Ascending aorta (tissue), 2 donors: ENCODE measurements at places on chromosomes 1 and 21. TPM values are rescaled to one million over a fixed set of nuclear protein-coding genes. Genes with fewer than 3 reads are reported as not detected.

Gene NUP210L
- total RNA-seq: not detected

GRCh38 chr1:202254454-202255252 lies 61.1 kb downstream of the LGR6 start:
- H3K36me3 ChIP-seq: peaks cover 5% of the 10 kb centered on the region
- no peaks in the 10 kb centered on the region for H3K27me3 ChIP-seq
- H3K4me3 ChIP-seq: no peak overlapping the region
- DNase-seq: peak; percentile 75

DNA sequence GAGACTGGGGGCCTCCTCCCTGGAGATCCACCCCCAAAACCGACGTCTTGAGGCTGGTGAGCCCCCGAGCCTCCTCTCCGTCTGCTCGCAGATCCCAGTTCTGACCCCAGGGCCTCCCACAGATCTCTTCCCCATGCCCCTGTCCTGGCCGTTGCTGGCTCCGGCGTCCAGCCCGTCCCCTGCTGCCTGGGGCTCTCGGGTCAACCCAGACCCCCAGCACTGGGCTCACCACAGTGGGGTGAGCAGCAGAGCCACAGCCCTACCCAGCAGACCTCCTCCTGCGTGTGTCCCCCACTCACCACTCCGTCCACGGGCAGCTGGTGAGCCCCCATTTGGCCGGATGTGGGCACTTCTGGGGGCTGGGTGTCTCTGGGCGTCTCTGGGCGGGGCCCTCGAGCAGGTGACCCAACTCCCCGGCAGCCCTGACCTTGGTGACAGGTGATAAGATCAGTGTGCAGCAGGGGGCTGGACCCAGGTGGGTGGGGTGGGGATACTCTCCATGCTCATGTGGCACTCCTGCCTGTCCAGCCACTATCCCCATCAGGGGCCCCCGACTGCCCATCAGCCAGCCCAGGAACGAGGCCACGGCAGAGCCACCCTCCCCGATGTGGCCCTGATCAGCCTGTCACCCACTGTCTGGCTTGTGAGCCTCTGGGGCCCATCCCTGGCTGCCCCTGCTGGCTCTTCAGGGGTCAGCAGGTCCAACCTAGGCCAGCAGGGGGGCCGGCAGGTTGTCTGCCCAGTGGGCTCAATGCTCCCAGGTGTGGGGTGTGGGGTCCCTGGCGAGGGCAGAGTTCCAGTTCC lies 709 bp downstream of the TNFRSF14 start:
- no peaks in the 10 kb centered on the region for H3K4me1 ChIP-seq
- H3K4me3 ChIP-seq: peak overlapping the region; percentile 71
- H3K27ac ChIP-seq: peak overlapping the region; percentile 83
- peaks cover 6% of the 10 kb centered on the region for H3K36me3 ChIP-seq

DNA sequence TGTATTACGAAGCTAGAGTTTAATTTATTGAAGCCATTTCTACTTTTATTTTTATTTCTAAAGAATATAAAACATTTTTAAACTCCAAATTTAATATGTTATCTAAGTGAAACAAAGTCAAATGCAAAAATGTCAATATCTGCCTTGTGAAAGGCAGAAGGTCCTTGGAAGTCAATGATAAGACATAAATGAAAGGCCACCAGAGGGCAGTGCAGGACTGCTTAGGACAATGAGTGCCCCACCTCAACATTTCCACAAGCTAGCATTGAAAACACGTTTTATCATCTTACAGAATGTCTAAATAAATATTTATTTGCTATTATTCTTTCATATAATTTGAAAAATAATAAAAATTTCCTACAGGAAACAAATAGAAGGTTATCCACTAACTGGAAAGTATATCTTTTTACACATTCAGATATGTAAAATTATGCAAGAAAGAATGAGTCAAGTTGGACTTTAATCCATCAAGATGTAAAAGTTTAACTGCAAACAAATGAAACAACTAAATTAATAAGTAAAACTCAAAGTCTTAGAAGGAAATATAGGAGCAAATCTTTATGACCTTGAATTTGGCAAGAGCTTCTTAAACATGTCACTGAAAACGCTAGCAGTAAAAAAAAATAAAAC lies 140.1 kb upstream of the FMN2 start:
- no peak overlapping the region for H3K27ac ChIP-seq
- H3K4me1 ChIP-seq: no peaks in the 10 kb centered on the region
- H3K4me3 ChIP-seq: no peak overlapping the region
- no peaks in the 10 kb centered on the region for H3K36me3 ChIP-seq
- H3K27me3 ChIP-seq: no peaks in the 10 kb centered on the region

DNA sequence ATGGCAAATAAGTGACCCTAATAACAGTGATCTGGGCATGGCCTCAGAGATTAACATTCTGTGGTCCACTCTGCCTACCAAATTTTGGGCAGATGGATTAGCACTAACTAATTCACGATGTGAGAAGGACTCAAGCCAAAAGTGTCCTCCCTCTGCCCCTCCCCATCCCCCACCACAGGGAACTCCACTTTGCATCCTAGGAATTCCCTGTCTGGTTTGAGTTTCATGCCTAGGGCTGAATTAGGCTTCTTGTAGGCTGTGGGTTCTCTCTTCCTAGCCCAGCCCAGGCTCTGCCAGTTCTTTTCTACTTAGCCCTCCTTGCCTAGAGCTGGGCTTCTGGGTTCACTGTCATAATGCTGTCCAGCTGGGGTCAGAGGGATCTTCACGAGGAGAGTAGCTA lies 64.1 kb downstream of the ATP2B4 start:
- H3K27me3 ChIP-seq: no peaks in the 10 kb centered on the region
- peaks cover 40% of the 10 kb centered on the region for H3K4me1 ChIP-seq
- no peak for DNase-seq

Gene SPATC1L
- 37.4 TPM for total RNA-seq

DNA sequence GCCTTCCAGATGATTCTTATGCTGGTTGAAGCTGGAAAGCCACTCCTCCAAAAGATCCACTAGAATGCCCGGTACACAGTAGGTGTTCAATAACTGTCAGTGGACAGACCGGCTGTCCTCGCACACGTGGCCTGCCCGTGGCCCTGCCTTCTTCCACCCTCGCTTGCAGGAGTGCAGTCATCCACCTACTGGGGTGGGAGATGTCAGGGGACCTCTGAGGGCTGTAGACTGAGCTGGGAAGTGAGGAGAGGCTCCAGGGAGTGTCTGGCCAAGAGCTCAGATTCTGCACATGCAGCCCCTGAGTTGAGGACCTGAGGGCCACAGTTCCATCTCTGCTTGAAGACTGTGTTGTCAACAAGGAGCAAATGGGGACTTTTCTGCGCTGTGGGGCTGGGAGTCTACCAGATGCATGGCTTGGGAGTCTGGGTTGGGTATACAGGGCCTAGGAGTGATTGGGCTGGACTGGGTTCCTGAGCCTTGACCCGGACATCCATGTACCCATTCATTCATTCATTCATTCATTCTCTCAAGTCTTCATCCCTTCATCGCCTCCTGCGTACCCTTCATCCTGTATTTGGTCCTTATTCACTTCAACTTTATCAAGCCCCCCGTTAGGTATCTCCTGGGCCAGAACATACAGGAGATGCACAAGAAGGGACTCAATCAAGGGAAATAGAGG lies 4.2 kb upstream of the TNFRSF1B start:
- no peaks in the 10 kb centered on the region for H3K27me3 ChIP-seq
- H3K4me1 ChIP-seq: peaks cover 4% of the 10 kb centered on the region
- H3K4me3 ChIP-seq: no peak overlapping the region
- peak overlapping the region; percentile 27 for H3K27ac ChIP-seq
- H3K36me3 ChIP-seq: no peaks in the 10 kb centered on the region
- no peak for DNase-seq

GRCh38 chr1:45864167-45865106 lies 61.0 kb downstream of the MAST2 start:
- H3K27ac ChIP-seq: no peak overlapping the region
- no peaks in the 10 kb centered on the region for H3K4me1 ChIP-seq
- H3K27me3 ChIP-seq: no peaks in the 10 kb centered on the region

- H3K27me3 ChIP-seq: no peaks in the 10 kb centered on the region
- no peaks in the 10 kb centered on the region for H3K4me1 ChIP-seq
- no peak overlapping the region for H3K27ac ChIP-seq
- H3K4me3 ChIP-seq: no peak overlapping the region
- no peaks in the 10 kb centered on the region for H3K36me3 ChIP-seq
- DNase-seq: no peak
Measured at GRCh38 chr1:90048043-90048442, 53.1 kb downstream of the ZNF326 start.

- DNase-seq: no peak
- H3K4me1 ChIP-seq: peaks cover 7% of the 10 kb centered on the region
- H3K27me3 ChIP-seq: no peaks in the 10 kb centered on the region
- no peaks in the 10 kb centered on the region for H3K36me3 ChIP-seq
- peak overlapping the region; percentile 81 for H3K4me3 ChIP-seq
Measured at GRCh38 chr1:1510912-1511532, 940 bp upstream of the ATAD3A start.

- no peaks in the 10 kb centered on the region for H3K36me3 ChIP-seq
- no peaks in the 10 kb centered on the region for H3K27me3 ChIP-seq
- no peaks in the 10 kb centered on the region for H3K4me1 ChIP-seq
Measured at GRCh38 chr1:37323486-37324377, 150.6 kb upstream of the ZC3H12A start.
